ENCODE measurements at places on chromosomes 1 and 21.

GRCh38 chr1:57991289-57991688, 555.2 kb downstream of the OMA1 start:
- no peak for DNase-seq

- no peak for DNase-seq
These were observed 52.1 kb downstream of the EIF2D start for GRCh38 chr1:206560007-206560716.

DNA sequence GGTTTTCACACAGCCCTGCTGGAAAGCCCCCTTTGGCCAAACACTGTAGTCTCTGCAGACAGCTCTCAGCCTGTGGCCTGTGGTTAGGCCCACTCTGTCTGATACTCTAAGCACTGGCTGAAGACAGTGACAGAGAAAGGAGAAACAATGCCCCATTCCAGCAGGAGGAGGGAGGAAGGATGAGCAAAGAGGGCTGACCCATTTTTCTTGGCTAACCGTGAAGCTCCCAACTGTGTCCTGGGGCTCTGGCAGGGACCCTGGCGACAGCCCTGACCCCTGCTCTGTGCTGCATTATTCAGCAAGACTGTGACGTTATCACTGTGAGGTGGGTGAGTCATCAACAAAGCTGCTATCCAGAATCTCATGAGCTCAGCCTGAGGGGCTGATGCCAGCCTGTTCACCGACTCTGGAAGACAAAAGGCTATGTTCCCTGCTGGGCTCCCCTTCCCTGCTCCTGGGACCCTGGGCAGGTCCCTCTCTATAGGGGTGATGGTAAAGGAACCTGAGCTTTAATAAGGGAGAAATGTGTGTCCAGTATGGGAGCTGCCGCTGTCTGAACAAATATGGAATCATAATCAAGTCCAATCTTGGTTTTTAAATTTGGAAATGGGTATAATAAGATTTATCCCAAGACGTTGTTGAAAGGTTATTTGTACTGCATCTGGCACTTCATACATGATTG, 107.0 kb downstream of the RHOU start:
- DNase-seq, result no peak

DNA sequence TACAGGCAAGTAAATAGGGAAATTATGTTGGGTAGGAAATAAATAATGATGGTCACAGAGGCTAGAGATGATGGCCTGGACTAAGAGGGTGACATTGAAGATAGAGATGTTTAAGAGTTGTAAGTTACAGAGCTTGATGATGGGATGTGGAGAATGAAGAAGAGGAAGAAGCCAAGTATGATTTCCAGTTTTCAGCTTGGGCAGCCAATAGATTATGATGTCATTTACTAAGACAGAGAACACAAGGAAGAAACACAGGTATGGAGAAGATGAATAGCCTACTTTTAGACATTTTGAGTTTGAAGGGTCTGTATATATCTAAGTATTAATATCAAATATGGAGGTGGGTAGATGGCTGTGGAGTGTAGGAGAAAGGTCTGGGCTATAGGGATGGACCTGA, 56.0 kb upstream of the PRELP start:
- DNase-seq, result no peak

DNA sequence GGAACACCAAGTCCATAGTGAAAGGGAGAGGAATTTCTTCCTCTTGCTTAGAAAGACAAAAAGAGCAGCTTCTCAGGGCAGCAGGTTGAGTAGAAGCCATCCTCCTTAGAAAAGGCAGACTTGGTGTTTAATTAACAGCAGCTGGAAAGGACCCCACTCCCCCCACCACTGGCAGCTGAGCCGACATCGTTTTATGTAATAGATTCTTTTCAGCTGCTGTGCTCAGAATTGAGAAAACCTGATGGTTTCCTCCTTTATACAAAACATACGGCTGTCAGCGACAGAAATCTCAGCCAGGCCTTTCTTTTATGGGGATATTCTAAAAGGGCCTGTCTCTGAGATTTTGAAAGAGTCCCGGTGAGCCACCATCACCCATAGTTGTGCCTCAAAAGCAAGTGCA, 49.9 kb downstream of the MAN1C1 start:
- no peak for DNase-seq

DNA sequence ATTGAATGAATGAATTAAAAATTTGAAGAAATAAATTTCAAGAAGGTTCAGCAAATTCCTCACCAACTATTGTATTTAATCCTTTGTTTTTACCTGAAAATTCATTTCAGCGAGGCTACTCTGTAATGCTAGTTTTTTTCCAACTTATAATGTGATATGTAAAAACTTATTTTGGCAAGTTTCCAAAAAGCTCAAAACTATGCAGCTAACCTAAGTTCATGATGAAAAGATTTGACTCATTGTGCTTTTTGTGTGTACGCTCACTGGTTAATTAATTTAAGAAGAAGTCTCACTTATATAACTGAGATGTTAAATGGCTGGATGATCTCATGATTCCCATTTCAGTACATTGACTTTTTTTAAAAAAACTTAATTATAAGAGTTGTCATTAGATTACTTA, 196.0 kb upstream of the SAMSN1 start:
- DNase-seq, result no peak

GRCh38 chr1:25028907-25029599, 99.0 kb upstream of the RUNX3 start:
- DNase-seq, result no peak
